ENCODE measurements at places on chromosomes 5 and 9. TPM values are rescaled to one million over a fixed set of nuclear protein-coding genes. Genes with fewer than 3 reads are reported as not detected.

DNA sequence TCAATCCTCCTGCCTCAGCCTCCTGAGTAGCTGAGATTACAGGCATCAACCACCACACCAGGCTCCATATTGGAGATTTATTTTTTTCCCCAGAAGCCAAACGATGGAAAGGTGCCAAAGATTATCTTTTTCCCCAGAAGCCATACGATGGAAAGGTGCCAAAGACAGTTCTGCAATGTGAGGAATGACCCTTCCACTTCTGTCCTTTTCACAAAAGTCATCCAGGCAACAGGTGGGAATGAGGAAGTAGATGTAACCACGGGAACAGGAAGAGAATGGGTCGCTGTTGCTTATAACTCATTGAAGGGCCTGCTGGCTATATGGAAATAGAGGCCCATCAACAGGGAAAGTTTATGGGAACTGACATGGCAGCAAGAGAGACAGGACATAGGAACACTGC lies 233.7 kb upstream of the MSX2 start:
- no peaks in the 10 kb centered on the region for H3K4me1 ChIP-seq
- H3K27me3 ChIP-seq = no peaks in the 10 kb centered on the region
- H3K27ac ChIP-seq = no peak overlapping the region
- H3K4me3 ChIP-seq = no peak overlapping the region
- no peak for DNase-seq
- H3K36me3 ChIP-seq = no peaks in the 10 kb centered on the region

DNA sequence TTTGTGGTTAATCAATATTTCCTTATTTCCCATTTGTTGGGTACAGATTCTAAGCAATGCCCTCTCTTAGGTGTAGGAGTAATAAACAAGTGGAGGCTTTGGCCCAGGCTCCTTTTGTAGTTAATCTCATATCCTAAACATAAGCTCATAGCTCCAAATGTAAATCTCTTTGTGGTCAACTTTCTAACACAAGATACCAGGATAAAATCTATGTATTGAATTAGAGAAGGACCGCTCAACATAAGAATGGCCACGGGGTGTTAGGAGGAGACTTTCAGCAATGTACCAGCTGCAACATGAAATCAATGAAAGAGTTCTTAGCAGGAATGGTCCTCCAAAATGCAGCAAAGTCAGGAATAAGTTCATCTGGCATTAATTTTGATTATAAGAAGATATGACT lies 334.5 kb upstream of the ITGA1 start:
- H3K36me3 ChIP-seq = no peaks in the 10 kb centered on the region
- H3K27me3 ChIP-seq = no peaks in the 10 kb centered on the region
- no peak for DNase-seq

- no peak overlapping the region for H3K4me3 ChIP-seq
- no peak for DNase-seq
- no peaks in the 10 kb centered on the region for H3K27me3 ChIP-seq
- H3K36me3 ChIP-seq = no peaks in the 10 kb centered on the region
- H3K4me1 ChIP-seq = peaks cover 7% of the 10 kb centered on the region
Measured at GRCh38 chr5:88734191-88734640, 148.8 kb downstream of the MEF2C start.

- DNase-seq = no peak
- H3K36me3 ChIP-seq = no peaks in the 10 kb centered on the region
- no peak overlapping the region for H3K4me3 ChIP-seq
- no peaks in the 10 kb centered on the region for H3K4me1 ChIP-seq
- H3K27ac ChIP-seq = no peak overlapping the region
Measured at GRCh38 chr5:133421394-133421793, 190.9 kb downstream of the FSTL4 start.

DNA sequence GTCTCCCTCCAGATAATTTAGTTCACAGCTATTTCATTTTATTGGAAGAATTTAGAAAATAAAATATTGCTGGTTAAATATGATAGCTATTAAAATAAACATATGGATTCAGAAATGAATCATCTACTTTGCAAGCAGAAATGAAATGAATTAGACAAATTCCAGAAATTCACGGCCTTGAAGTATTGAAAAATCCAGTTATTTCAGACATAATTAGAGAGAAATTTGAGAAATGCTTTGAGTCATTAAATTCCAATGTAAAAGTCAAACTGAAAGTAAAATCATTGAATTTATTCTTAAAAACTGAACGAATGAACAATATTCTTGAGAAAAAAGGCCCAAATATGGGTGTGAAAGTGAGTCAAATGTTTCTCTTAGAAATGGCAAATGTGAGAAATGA lies 632.6 kb upstream of the EDIL3 start:
- no peaks in the 10 kb centered on the region for H3K36me3 ChIP-seq
- no peaks in the 10 kb centered on the region for H3K27me3 ChIP-seq
- H3K4me1 ChIP-seq = no peaks in the 10 kb centered on the region
- no peak overlapping the region for H3K27ac ChIP-seq
- no peak for DNase-seq

The STPG3 gene
- total RNA-seq = not detected
